ENCODE measurements at places on chromosomes 1 and 21. TPM values are rescaled to one million over a fixed set of nuclear protein-coding genes. Genes with fewer than 3 reads are reported as not detected.

COL16A1 gene
- 50.2 TPM for total RNA-seq

FAM72B gene
- 2.4 TPM for total RNA-seq

CLCA4 gene
- total RNA-seq = not detected

CBR3 gene
- 17.9 TPM for total RNA-seq

PDE4DIP gene
- 222 TPM for total RNA-seq

GOLT1A gene
- total RNA-seq = not detected

DCDC2B gene
- total RNA-seq = 0.12 TPM

FAM43B gene
- total RNA-seq = under 0.01 TPM

Measured in uterine smooth muscle cell (primary cell).